ENCODE measurements at places on chromosomes 1 and 21. TPM values are rescaled to one million over a fixed set of nuclear protein-coding genes. Genes with fewer than 3 reads are reported as not detected.

Gene LEMD1
- total RNA-seq: 2.1 TPM

Gene FCMR
- total RNA-seq: 12.6 TPM

Gene PRRX1
- total RNA-seq: 25.9 TPM

Gene DEPDC1
- 0.17 TPM for total RNA-seq

Gene ZC3H12A
- 22.9 TPM for total RNA-seq

Gene ATP1A4
- 0.96 TPM for total RNA-seq

Gene GSTM1
- not detected for total RNA-seq

Gene PITHD1
- total RNA-seq: 46.5 TPM

Gene TNFAIP8L2
- total RNA-seq: 10.3 TPM

Gene CXADR
- 29.0 TPM for total RNA-seq

Gene PEX10
- total RNA-seq: 14.6 TPM

Gene ZSWIM5
- total RNA-seq: 4.1 TPM

Gene LCE6A
- not detected for total RNA-seq

Gene ECM1
- 15.5 TPM for total RNA-seq

Gene MRPS15
- 65.0 TPM for total RNA-seq

Gene PDE4B
- 14.3 TPM for total RNA-seq

Gene PLA2G2C
- total RNA-seq: not detected

Gene CFHR3
- 0.23 TPM for total RNA-seq

Gene TTC13
- 18.6 TPM for total RNA-seq

Gene GSTM4
- 17.2 TPM for total RNA-seq

Gene SAMD11
- total RNA-seq: 6.0 TPM

Gene NKAIN1
- total RNA-seq: not detected

Gene TESK2
- 8.4 TPM for total RNA-seq

Gene AVPR1B
- not detected for total RNA-seq

Gene CASQ1
- 0.41 TPM for total RNA-seq

Gene S100A11
- 522 TPM for total RNA-seq

Gene AGL
- 14.4 TPM for total RNA-seq

Gene SESN2
- 15.6 TPM for total RNA-seq

Gene REN
- 0.81 TPM for total RNA-seq

Gene FAM43B
- 0.20 TPM for total RNA-seq

Gene EPHB2
- total RNA-seq: 6.0 TPM

Gene LCE1F
- not detected for total RNA-seq

Gene HSD3B1
- total RNA-seq: not detected

Gene ETV3L
- total RNA-seq: not detected

Gene ITPKB
- total RNA-seq: 44.1 TPM

Gene CCDC185
- total RNA-seq: not detected

Gene OR2M3
- not detected for total RNA-seq

Gene RGS18
- 9.1 TPM for total RNA-seq

Gene SEMA4A
- total RNA-seq: 30.7 TPM

Gene MASP2
- total RNA-seq: not detected

Gene AK5
- not detected for total RNA-seq

Gene KMO
- 19.0 TPM for total RNA-seq

Gene IL12RB2
- total RNA-seq: 0.87 TPM

Gene FASLG
- total RNA-seq: 1.3 TPM

Gene A3GALT2
- not detected for total RNA-seq

Gene SLAMF9
- total RNA-seq: not detected

Gene LMO4
- total RNA-seq: 46.5 TPM

Gene ZFP69B
- 1.3 TPM for total RNA-seq
